Dermis blood vessel endothelial cell (primary cell): ENCODE measurements at places on chromosomes 2 and 18. TPM values are rescaled to one million over a fixed set of nuclear protein-coding genes. Genes with fewer than 3 reads are reported as not detected.

DNA sequence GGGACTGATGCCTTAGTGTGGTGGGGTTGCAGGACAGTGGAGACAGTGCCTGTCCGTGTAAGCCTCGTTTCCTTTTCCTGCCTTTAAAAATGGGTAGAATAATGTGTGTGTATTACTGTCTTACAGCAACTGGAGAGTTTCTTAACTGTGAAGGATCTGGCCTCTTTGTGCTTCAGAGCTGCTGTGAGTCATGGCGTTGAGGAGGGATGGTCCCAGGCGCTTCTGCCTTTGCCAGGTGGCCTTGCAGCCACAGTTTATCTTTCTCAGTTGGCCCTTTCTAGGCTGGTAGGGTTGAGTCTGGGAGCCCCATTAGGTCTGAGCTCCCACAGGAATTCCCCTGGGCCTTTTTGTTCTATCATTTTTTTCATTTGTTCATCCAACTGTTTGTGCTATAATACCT lies 9.2 kb downstream of the PRADC1 start:
- no peak for DNase-seq

DNA sequence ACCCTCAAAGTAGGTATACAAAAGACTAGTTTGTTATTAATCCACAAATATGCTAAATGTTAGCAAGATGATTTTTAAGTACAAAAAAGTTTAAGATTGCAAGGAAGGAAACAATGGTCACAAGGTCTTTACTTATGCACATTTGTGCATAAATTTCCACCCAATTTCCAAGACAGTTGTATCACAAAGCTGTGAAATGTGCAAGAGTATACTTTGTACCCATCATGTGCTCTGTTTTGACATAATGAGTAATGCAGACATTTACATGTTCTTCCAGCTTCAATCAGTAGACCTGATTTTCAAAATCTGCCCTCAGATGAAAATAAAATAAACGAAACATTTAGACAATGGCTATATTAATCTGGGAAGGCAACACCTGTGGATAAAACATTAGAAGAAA lies 27.0 kb downstream of the SLC5A7 start:
- no peak for DNase-seq

DNA sequence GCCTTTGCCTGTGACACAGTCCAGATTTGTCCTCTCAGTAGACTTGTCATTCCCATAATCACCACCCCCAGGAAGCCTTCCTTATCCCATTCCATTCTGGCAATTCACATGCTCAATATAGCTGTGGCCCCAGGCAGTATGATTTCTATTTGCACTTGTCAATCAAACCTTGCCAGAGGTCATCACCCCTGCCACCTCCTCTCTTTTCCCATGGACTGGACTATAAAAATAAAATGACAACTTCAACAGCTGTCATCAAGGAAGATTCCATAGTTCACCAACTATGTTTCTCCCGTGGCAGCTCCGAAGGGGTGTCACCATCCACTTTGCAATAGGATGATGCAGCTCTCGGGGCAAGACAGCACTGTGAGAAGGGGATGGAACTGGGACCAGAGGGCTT lies 255.7 kb downstream of the CELF4 start:
- no peak for DNase-seq

- DNase-seq = no peak
Measured at GRCh38 chr18:77671456-77672167, 422.0 kb downstream of the GALR1 start.

GRCh38 chr2:128536925-128537620 lies 218.4 kb upstream of the HS6ST1 start:
- DNase-seq = peak; percentile 34

DNA sequence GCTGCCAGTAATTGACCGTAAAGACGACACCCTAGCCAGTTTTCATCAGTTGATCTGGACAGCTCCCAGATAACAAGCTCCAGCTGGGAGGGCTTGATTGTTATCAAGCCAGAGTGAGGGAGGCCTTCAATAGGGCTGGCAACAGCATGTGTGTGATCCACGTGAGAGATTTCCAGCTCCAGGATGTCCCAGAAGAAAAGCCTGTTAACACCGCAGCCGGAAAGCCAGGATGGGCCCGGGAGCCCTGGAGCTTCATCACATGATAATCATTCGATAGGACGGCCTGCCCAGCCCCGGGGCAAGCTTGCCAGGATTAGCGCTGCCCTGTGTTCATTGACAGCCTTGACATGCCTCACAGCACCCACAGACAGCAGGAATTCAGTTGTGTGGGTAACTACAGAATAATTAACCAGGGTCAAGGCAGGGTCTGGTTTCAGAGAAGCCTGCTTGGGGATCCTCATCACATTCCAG lies 182.5 kb downstream of the C1D start:
- peak; percentile 73 for DNase-seq

- no peak for DNase-seq
Measured at GRCh38 chr18:30016179-30016578, 1026.4 kb downstream of the DSC3 start.

DNA sequence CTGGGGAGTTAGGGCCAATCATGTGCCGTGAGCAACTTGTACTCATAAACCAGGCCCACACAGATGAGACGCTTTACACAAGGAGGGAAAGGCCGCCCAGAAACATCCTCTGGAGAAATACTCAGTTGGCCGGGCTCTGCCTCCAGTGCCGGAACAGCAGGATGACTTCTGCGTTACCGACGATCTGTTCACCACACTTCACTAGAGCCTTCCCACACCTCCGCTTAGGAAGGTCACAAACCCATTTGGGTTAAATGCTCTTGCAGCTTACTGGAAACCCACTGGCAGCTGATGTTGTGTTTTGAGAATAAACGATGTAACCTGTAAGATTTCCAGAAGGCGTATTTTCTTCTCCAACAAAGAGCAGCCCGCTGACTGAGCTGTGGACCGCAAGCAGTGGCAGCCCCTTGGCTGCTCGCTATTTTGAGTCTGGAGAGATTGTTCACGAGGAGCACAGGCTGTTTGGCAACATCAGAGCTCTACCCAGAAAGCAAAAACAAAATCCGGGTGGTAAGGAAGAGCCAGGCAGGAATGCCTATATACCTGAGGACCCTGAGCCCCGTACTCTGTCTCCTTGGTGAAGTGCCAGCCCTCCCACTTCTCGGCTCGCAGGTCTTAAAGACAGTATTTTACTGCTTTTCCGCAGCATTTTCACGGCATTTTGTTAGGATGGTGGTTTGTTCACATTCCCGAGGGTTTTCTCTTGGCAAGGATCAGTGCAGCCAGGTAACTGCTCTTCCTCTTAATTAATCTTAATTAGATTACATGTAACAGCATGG lies 44.0 kb downstream of the COLEC12 start:
- DNase-seq = no peak

DNA sequence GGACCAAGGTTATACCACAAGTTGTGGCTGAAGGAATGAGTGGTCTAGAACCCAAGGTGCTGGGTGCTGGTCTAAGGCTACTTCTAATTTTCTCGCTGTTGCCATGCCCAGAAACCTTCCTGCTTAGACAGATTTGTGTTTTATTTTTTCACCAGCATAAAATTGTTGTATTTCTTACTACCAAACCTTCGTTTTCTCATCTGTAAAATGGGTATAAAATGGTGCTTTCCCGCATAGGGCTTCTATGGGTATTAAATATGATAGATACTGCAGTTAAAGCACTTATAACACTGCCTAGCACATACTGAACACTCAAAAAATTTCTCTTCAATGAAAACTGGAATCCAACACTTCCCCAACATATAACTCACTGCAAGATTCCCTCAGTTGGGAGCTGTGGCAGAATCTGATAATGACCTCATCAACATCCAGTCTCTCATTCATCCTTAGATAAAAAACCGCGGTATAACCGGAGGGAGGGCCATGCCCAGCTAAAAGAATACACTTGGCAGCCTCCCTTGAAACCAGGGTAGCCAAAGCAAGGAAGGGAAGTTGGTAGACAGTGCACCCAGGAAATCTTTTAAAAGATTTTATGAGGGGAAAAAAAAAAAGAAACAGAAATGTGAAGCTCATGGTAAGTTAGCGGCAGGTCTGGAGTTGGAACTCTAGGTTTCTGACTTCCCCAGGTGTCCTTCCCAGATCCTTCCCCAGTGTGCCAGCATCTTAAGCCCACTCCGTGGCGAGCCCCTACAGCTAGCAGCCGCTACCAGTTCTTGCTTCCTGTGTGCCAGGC lies 1.2 kb downstream of the NEMP2 start:
- DNase-seq = peak; percentile 22

DNA sequence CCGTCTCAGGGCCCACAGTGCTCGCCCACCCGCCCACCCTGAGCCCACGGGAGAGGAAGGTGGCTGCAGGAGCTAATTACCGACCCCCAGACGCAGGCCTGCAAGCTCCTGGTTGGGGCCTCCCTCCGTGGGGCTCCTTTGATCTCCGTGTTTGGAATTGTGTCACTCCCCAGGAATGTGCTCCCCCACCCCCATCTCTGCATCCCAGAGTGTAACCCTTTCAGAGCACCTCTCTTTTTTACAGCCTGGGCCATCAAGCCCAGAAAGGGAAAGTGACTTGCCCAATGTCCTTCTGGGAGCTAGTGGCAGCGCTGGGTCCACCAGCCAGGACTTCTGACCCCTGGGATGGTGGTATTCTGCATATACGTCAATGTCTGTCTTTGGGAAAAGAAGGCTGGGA lies 335.1 kb downstream of the CYRIA start:
- DNase-seq = no peak

DNA sequence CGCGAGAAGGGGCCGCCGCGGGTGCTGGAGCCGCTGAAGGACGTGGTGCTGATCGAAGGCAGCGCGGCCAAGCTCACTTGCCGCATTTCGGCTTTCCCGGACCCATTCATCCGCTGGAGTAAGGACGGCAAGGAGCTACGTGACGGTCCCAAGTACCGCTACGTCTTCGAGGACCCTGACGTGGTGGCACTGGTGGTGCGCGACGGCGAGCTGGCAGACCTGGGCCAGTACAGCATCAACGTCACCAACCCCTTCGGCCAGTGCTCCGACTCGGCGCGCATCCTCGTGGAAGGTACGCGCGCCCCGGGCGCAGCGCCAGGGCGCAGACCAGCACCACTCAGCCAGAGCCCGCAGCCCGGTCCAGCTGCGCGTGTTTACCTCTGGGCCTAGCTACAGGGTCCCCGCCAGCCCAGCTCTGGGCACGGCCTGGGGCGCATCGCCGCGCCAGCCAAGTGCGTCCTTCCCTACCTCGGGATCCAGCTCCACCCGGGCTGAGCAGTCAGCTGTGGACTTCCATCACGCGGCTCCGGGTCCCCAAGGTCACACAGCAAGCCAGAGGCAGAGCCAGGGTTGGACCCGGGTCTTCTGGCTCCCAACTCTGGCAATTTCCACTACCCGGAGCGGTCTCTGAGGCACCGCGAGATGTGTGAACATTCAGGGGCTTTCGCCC lies 1.7 kb upstream of the GMPPA start:
- peak; percentile 19 for DNase-seq

DNA sequence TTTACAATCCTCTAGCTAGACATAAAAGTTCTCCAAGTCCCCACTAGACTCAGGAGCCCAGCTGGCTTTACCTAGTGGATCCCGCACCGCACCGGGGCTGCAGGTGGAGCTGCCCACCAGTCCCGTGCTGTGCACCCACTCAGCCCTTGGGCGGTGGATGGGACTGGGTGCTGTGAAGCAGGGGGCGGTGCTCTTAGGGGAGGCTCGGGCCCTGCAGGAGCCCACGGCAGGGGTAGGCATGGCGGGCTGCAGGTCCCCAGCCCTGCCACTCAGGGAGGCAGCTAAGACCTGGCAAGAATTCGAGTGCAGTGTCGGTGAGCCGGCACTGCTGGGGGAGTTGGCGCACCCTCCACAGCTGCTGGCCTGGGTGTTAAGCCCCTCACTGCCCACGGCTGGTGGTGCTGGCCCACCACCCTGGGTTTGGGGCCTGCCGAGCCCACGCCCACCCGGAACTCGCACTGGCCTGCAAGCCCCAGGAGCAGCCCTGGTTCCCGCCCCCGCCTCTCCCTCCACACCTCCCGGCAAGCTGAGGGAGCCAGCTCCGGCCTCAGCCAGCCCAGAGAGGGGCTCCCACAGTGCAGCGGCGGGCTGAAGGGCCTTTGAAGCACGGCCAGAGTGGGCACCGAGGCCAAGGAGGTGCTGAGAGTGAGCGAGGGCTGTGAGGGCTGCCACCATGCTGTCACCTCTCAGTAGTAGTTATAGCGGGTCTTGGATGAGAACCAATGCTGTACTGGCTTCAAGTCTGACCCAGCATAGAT lies 255.2 kb downstream of the CDH7 start:
- DNase-seq = no peak

DNA sequence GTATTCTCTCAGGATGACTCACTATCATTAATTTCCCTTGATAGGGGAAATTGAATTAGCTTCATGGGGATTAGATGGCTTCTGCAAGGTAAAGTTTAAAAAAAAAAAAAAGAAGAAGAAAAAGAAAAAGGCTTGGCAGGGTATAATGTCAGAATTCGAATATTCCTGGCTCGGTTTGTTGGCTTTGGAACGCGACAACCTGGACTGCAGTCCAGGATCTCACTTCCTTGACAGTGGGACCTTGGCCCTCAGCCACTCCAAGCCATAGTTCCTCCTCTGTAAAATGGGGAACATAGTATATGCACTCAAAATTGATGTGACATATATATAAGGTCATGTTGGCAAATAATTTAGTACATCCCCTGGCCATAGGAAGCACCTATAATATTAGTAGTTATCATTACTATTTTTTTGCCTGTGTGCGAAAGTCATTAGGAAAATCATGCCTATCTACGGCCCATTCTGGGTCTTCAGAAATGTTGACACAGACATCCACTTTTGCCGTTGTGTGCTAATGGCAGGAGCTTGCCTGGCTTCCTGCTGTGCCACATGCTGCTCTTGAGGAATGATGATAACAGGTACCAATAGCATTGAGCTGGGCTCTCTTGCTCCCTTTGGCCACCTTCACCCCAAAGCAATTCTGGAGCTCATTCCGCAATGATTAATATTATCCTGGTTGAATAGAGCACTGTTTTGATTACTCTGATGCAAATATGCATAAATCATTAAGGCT lies 97.9 kb downstream of the MTCL1 start:
- DNase-seq = no peak

DNA sequence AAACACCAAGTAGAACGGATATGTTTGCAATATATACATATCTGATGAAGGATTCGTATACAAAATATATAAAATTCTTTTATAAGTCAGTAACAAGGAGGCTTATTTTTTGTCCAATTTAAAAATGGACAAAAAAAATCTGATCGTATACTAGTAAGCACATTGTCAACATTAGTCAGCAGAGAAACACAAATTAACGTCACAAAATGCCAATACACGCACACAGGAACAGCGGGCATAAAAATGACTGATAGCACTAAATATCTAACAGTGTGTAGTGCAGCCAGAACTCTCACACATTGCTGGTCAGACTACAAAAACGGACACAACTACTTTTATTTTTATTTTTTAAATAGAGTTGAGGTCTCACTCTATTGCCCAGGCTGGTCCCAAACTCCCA lies 69.5 kb downstream of the LAMA1 start:
- DNase-seq = no peak

PAX8 gene
- 0.65 and 0.68 TPM in 2 replicates for total RNA-seq

LHCGR gene
- not detected in 2 replicates for total RNA-seq

LRRC30 gene
- total RNA-seq = not detected in 2 replicates

ANO7 gene
- 0.34 and 1.1 TPM in 2 replicates for total RNA-seq

EMX1 gene
- not detected in 2 replicates for total RNA-seq

HTRA2 gene
- 50.9 and 51.8 TPM in 2 replicates for total RNA-seq

LONRF2 gene
- total RNA-seq = under 0.01 TPM in 1 of 2 replicates, not detected in the other
